ENCODE measurements at places on chromosomes 12 and 14.

- no peak for DNase-seq
These were observed 16.7 kb downstream of the PDE1B start for GRCh38 chr12:54565986-54566544.

DNA sequence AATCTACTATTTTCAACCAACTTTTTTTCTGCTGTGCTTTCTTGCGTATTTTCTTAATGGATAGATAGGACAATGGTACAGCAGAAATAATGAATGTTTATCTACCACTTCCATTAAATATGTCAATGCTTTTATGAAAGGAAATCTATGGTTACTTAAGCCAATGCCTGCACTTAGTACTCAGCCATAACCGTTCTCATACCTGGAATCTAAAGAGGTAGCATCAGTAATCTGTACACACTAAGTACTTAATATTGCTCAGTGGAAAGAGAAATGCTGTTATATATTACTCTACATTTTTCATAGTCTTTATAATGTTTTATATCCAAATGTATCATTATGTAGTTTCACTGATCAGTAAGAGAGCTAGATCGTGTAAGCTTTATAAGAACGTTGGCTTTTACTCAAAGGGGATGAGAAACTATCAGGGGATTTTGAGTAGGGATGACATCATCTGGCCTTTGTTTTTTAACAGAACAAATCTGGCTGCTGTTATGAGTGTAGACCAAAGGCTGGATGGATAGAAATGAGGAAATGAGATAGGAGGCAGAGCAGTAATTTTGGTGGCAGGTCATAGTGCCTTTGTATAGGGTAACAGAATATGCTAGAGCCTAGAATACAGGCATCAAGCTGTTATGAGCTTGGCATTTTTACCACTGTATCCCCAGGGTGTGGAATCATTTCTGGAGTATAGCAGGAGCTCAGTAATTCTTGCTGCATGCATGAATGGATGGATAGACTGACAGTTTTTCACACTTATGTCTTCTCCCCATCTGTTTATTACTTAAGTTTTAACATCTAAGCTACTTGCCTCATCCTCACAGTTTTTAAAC, 34.0 kb downstream of the ALG10B start:
- DNase-seq: no peak

DNA sequence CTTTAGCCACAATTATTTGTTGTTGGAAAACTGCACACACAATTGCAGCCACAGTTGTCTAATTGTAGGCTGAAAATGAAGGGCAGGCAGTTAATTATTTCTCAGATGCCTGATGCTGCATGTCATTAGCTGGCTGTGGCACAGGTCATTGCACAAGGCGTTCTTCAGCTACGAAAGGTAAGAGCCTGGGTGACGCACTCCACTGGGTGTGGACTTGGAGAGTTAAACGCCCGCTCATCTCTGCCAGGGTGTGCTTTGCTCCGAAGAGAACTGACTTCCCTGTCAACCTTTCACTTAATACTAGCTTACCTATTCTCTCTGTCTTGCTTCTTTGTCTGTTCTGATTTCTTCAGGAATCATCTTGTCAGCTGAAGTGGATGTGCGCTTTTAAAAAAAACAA, 91.4 kb upstream of the CPM start:
- no peak for DNase-seq

- DNase-seq: peak; percentile 53
These were observed 412 bp upstream of the TEP1 start for GRCh38 chr14:20413744-20414082.

- DNase-seq: no peak
These were observed 130.8 kb upstream of the TRHDE start for GRCh38 chr12:72141381-72141780.

DNA sequence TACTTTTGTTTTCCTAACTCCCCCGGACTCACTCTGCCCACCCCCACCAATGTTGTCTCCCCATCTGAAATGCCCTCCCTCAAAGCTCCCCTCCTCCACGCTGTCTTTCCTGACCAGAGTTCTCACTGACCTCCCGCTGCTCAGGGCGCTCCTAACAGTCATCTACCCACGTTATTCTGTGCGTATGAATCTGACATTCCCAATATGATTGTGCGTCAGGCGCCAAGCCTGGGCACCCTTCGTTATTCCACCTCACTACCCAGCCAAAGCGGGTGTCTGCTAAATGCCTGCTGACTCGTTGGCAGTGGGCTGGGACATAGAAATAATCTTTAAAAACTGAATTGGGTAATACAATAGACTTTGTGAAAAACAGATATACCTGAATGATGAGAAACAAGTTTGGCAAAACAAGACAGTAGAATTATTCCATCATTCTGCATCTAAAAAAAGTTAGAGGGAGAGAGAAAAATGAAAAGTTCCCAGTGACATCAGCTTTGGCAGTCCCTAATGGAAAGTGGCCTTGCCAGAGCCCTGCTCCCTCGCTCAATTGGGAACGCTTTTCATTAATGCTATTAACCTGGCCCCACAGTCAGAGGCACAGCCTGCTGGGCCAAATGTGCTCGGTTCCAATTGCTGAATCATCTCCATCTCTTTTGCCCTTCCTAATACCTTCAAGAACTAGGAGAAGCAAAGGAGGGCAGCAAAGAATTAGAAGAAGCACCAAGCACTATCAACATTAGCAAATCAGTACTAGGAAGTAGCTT, 74.0 kb upstream of the PLXNC1 start:
- DNase-seq: no peak

GRCh38 chr12:94535510-94535921, 75.8 kb upstream of the CEP83 start:
- DNase-seq: no peak

DNA sequence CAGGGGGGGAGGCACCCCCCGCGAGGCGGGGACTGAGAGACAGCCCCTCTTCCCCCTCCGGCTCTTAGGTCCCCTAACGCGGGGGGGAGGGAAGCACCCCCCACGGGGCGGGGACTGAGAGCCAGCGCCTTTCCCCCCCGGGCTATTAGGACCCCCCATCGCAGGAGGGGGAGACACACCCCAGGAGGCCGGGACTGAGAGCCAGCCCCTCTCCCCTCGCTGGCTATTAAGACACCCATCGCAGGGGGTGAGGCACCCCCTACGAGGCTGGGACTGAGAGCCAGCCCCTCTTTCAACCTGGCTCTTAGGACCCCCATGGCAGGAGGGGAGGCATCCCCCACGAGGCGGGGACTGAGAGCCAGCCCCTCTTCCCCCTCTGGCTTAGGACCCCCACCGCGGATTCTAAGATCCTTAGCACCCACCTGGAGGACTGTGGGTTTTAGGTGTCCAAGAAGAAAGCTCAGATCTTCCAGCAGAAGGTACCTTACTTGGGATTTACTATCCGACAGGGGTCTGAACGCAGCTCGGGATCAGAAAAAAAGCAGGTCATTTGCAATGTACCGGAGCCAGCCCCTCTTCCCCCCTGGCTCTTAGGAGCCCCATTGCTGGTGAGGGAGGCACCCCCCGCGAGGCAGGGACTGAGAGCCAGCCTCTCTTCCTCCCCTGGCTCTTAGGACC, 197.8 kb upstream of the PZP start:
- no peak for DNase-seq

DNA sequence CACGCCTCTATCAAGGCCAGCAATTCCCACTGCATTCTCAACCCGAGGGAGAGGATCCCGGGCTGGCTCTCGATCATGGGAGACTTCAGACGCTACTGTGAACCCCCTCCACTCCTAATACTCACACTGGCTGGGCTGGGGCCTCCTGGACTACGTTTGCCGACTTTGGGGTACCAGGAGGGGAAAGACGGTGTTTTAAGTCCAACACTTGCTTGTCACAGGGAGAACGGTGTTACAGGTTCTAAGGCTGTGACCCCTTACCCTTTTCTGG, 463 bp downstream of the NACA start:
- peak; percentile 6 for DNase-seq

DNA sequence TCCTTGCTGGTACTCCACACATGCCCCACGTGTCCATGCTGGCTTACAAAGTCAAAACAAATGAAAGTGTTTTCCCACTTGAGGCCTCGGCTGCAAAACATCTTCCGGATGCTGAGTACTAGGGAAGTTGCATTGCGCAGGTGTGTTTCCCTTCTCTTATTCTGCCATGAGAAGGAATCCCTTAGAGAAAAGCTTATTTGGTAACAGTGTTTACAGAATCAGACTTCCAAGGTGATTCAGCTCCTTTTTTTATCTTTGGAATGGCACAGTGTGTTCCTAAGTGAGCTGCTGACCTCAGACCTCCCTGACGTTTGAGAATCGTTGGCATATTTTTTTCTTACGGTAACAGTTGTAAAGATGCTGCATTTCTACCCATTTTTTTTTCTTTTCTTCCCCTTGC, 211.3 kb downstream of the ESR2 start:
- DNase-seq: no peak

DNA sequence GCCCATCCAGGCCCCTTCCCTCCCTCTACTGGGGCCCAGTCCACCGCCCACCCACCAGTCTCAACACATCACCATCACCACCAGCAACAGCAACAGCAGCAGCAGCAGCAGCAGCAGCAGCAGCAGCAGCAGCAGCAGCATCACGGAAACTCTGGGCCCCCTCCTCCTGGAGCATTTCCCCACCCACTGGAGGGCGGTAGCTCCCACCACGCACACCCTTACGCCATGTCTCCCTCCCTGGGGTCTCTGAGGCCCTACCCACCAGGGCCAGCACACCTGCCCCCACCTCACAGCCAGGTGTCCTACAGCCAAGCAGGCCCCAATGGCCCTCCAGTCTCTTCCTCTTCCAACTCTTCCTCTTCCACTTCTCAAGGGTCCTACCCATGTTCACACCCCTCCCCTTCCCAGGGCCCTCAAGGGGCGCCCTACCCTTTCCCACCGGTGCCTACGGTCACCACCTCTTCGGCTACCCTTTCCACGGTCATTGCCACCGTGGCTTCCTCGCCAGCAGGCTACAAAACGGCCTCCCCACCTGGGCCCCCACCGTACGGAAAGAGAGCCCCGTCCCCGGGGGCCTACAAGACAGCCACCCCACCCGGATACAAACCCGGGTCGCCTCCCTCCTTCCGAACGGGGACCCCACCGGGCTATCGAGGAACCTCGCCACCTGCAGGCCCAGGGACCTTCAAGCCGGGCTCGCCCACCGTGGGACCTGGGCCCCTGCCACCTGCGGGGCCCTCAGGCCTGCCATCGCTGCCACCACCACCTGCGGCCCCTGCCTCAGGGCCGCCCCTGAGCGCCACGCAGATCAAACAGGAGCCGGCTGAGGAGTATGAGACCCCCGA, 6.8 kb upstream of the RNU7-1 start:
- peak; percentile 57 for DNase-seq

DNA sequence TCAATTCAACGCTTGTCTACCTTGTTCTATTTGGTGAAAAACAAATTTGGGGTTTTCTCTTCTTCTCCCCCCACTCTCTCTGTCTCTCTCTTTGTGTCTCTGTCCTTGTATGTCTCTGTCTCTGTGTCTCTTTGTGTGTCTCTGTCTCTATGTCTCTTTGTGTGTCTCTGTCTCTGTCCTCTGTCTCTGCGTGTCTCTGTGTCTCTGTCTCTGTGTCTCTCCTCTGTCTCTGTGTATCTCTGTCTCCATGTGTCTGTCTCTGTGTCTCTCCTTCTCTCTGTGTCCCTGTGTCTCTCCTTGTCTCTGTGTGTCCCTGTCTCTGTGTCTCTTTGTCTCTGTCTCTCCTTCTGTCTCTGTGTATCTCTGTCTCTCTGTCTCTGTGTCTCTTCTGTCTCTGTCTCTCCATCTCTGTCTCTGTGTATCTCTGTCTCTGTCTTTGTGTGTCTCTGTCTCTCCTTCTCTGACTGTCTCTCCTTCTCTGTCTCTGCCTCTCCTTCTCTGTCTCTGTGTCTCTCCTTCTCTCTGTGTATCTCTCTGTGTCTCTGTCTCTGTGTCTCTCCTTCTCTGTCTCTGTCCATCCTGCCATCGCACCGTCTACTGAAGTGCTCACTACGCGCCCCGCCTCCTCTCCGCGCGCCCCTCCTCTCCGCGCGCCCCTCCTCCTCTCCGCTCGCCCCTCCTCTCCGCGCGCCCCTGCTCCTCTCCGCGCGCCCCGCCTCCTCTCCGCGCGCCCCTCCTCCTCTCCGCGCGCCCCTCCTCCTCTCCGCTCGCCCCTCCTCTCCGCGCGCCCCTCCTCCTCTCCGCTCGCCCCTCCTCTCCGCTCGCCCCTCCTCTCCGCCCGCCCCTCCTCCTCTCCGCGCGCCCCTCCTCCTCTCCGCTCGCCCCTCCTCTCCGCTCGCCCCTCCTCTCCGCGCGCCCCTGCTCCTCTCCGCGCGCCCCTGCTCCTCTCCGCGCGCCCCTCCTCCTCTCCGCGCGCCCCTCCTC, 12.8 kb downstream of the LRCOL1 start:
- no peak for DNase-seq

- no peak for DNase-seq
These were observed 10.7 kb downstream of the CREBL2 start for GRCh38 chr12:12622418-12622817.

GRCh38 chr14:48857366-48857765, 728.8 kb downstream of the RPS29 start:
- no peak for DNase-seq

- no peak for DNase-seq
These were observed 14.1 kb downstream of the PRKD1 start for GRCh38 chr14:29913566-29913965.

- DNase-seq: no peak
These were observed 911 bp downstream of the CALCOCO1 start for GRCh38 chr12:53726341-53726740.

- peak; percentile 27 for DNase-seq
These were observed 774 bp upstream of the MANSC4 start for GRCh38 chr12:27780612-27781408.

DNA sequence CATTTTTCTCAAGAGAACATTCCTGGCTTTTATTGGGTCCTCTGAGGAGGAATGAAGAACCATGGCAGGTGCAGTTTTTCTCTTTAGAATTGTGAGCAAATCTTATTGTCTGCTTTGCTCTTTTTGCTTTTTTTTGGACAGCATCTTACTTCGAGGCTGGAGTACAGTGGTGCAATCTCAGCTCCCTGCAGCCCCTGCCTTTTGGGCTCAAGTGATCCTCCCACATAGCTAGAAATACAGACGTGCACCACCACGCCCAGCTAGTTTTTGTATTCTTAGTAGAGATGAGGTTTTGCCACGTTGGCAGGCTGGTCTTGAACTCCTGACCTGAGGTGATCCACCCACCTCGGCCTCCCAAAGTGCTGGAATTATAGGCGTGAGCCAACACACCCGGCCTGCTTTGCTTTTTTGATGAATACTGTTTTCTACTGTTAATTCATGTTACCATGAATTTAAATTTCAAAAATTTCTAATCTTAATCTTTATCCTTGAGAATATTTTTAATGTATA, 71.5 kb downstream of the POLR3B start:
- no peak for DNase-seq
